ENCODE measurements at places on chromosomes 5 and 9.

- DNase-seq, result no peak
Observed at GRCh38 chr9:128807827-128808226, 10.5 kb upstream of the ENDOG start.

DNA sequence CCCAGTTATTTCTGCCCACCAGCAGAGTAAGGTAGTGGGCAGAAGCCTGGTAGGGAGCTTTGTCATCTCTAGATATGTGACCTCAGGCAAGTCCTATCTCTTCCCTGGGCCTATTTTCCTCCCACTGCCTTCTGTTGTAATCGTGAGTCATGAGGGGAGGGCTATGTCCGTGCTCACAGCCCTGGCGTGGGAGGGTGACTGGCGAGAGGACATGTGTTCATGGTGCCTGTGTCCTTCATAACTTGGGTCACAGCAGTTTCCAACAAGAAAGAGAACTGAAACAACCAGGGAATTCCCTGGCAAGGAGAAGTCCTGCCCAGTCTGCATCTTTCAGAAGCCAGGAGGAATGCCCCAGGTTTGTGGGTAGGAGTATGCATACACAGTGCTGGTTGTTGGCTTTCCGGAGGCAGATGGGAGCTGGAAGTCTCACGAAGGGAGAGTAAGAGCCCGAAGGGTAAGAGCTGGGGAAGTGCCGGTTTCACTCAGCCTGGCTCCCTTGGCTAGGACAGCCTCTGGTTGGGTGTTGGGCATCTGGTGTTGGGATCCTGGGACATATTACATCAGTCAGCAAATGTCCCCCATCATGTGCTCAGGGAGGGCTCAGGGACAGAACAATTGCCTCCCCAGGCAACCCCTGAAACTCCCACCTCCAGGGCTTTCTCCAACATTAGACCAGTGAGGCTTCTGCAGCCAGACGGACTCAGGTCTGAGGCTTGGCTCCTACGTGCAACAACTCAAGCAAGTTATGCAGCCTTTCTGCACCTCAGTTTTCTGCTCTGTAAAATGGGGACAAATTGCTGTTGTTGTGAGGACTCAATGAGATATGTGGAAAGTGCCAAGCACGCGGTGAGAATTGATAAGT is 4.3 kb upstream of the TIFAB start:
- no peak for DNase-seq

GRCh38 chr9:136331556-136332481 is 4.5 kb downstream of the GPSM1 start:
- no peak for DNase-seq

DNA sequence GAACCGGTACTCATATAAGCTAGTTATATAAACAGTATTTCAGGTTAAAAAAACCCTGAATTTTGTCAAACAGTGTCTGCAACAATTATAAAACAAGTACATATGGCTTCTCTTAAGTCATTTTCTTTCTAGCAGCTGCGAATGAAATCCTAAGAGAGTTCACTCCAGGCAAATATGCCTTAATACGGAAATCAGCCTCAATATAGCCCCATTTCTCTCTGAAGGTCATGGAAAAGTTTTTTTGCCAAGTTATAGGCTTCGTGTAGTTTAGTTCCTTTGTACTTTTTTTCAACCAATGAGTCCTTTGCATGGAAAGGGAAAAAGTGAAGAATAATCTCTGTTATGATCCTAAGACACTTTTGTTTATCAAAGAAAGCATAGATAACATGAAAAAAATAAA is 848.0 kb upstream of the ACO1 start:
- no peak for DNase-seq

- no peak for DNase-seq
Observed at GRCh38 chr5:159632866-159633265, 283.4 kb upstream of the ADRA1B start.

DNA sequence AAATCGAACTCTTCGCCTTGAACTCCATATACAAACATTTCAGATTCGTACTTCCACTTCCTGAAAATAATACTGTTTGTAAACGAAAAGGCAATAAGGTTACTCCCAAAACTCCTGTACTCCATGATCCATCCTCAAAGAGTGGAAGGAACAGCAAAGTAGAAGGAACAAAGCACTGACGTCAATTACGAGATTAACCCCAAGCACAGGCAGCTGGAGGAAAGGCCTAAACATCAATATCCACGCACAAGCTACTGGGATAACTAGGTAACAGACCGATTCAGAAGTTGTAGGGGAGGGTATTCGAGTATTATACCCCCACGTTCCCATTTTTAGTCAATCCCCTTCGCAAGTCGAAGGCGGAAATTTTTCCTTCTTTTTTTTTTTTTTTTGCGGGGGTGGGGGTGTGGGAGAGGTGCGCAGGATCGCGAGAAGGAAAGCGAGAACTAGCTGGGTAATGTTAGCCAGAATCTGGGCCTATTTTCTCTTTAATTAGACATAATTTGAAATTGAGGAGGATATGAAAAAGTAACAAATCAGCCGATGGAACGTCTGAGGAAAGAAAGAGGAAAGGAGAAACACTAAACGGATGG is 909 bp downstream of the AFF4 start:
- DNase-seq, result no peak

GRCh38 chr9:116991051-116991450 is 303.9 kb downstream of the TRIM32 start:
- no peak for DNase-seq

DNA sequence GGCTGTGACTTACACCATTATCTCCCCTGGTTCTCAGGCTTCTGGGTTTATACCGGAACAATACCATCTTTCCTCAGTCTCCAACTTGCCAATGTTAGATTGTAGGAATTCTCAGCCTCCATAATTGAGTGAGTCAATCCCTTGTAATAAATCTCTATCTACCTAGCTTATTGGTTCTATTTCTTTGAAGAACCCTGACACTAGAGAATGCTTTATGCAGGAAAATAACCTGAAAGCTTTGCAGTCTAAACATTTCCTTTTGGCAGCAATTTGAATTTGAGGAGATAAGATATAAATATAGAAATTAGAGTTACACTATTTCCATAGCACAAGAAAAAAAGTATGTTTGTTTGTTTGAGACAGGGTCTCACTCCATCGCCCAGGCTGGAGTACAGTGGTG is 278.1 kb upstream of the CDH18 start:
- no peak for DNase-seq

- DNase-seq, result no peak
Observed at GRCh38 chr5:159041444-159042198, 58.1 kb downstream of the EBF1 start.

DNA sequence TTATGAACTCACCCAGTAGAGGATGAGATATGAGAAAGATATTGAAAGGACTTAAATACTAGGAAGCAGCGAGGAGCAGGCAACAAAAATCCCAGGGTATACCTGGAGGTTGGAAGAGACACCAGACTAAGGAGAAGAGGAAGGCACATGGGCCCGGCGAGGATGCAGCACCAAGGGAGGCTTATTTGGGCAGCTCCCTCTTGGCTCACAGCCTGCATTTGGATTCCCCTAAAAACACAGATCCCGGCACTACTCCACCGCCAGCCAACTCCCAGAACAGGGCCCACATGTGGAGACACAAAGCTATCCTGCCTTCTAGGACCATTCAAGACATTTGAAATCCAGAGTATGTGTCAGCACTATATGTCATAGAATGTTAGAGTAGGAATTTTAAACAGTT is 199.8 kb upstream of the FBXL7 start:
- DNase-seq, result no peak

- no peak for DNase-seq
Observed at GRCh38 chr5:161751265-161751664, 65.7 kb downstream of the GABRA6 start.

GRCh38 chr5:66788556-66788955 is 192.4 kb downstream of the MAST4 start:
- no peak for DNase-seq

DNA sequence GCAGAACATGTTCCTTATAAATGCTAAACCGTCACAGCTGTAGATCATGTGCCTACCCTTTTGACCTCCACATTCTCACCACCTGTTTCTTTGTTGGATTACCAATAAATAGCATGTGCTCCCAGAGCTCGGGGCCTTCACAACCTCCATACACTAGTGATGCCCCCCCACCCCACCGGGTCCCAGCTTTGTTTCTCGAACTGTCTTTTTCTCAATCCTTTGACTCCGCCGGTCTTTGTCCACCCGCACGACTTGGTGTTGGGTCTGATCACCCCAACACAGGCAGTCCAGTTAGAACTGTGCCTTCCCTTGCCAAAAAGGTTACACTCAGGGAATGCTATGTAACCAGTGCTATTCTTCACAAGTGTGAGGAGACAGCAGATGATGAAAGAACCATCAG is 485.9 kb upstream of the C9orf72 start:
- no peak for DNase-seq

- no peak for DNase-seq
Observed at GRCh38 chr5:108326982-108327381, 54.9 kb downstream of the FBXL17 start.

- no peak for DNase-seq
Observed at GRCh38 chr5:87825583-87825982, 412.9 kb upstream of the CCNH start.
